Activated CD4-positive, CD25-positive, alpha-beta regulatory T cell treated with anti-CD3 and anti-CD28 coated beads, Interleukin-2, amount 50 U/mL, for 72 hours (primary cell): ENCODE measurements at places on chromosomes 7 and 10.

GRCh38 chr10:32151871-32152270 lies 95.6 kb upstream of the KIF5B start:
- no peak for DNase-seq

- DNase-seq, result no peak
Measured at GRCh38 chr7:134450294-134451000, 8.5 kb downstream of the AKR1B1 start.

DNA sequence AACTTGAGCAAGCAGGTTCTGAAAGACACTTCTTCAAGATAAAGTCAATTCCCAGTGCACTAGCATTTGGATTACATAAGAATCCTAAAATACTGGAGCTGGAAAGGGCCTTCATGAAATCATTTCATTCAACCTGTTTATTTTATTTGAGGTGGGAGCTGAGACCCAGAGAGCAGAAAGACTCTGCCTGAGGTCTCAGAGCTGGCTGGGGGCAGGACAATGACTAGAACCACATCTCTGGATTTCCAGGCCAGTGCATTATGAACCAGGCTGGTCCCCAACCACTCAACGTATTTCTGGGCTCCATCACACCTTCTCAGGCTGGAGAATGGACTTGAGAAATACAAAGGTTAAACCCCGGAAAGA lies 8.4 kb downstream of the ANXA11 start:
- DNase-seq, result no peak

GRCh38 chr10:87763086-87763861 lies 54.8 kb downstream of the ATAD1 start:
- DNase-seq, result no peak

- no peak for DNase-seq
Measured at GRCh38 chr7:94418851-94419250, 24.2 kb downstream of the COL1A2 start.

DNA sequence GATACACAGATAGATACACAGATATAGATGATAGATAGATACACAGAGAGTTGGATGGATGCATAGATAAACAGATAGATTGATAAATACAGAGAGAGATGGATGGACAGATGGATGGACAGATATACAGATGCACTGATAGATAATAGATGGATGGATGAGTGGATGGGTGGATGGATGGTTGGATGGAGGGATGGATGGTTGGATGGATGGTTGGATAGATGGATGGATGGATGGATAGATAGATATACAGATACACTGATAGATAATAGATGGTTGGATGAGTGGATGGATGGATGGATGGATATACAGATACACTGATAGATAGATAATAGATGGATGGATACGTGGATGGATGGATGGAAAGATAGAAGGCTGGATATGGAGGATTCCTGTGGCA lies 290.0 kb upstream of the SHH start:
- no peak for DNase-seq

DNA sequence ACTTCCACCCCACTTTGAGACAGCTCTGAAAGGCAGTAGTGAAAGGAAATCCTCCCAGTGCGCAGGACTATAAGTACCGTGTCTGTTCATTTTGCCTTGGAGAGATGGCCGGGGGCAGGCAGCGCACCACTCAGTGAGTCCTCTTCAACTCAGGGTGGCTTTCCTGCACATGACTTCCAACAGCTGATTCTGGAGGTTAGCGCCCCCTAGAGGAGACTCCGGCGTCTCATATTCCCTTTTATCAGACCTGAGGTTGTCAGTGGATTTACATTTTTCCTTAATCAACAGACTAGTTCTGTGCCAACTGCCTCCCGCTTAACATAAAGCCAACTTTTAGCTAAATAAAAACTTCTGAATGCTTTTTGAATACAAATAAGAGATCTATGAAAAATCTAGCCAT lies 101.0 kb downstream of the HERPUD2 start:
- peak; percentile 32 for DNase-seq

DNA sequence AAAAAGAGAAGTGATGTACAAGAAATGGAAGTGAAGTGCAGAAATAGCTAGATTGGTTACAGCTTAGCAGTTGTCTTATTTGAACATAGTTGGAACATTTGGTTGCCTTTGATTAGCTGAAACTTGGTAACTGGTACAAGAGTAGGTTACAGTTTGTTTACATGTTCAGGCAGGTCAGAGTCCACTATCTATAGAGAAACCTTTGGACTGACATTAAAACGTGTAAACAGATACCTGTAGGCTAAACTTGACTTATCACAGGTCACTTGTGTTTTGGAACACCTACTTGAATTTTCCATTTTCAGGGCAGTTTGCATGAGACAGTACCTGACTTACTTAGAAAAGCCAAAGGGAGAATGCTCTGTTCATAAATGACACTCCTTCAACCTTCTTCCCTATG lies 28.5 kb upstream of the CYP2C8 start:
- DNase-seq, result no peak

GRCh38 chr7:70645876-70646351 lies 486.0 kb upstream of the GALNT17 start:
- DNase-seq, result no peak

GRCh38 chr7:156038345-156038744 lies 226.1 kb upstream of the SHH start:
- no peak for DNase-seq

GRCh38 chr10:89248990-89249389 lies 2.6 kb downstream of the LIPA start:
- DNase-seq, result no peak

- no peak for DNase-seq
Measured at GRCh38 chr7:98137826-98138151, 31.1 kb downstream of the LMTK2 start.

DNA sequence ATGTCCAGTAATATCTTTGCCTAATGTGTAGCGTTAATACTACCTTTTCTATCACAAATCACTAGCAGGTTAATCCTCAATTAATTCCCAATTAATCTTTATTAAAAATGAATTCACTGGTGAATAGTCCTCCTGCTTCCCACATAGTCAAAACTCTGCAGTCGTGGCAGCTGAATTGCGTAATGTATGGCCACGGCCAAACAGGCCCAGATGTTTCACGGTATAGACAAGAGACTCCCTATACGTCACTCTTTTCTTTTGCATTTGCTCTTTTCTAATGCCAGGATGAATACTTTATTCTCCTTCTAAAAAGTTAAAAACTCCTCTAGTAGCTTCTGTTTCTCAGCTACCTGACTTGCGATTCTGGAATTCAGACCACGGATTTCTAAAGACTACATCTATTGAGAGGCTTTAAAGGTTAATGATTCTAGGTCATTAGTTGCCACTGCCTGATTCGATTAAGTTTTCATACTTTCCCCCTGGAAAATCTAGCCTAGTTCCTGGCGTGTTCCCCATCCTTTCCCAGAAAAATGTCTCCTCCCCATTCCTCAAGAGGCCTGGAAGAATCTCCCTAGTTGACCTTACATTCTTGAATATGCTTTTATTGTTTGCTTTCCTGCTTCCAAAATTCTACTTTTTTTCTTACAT lies 16.9 kb downstream of the MEOX2 start:
- no peak for DNase-seq

DNA sequence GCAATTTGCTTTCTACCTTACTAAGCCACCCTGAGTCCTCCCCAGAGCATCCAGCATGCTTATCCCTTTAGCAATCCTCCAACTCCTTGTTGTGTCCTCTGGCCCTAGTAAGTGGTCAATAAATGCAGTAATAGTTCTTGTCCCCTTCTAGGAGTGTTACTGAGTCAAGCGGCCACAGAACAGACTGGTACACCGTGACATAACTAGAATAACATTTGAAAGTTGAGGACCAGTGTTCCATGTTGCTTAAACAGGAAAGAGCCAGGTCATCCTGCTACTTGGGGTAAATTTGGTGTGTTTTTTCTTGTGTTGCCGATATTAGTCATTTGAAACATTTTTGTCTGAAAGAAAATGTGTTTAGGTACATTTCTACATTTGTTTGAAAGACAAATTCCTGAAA lies 4.8 kb upstream of the CDK6 start:
- DNase-seq, result no peak

- no peak for DNase-seq
Measured at GRCh38 chr10:11827006-11827405, 3.9 kb downstream of the PROSER2 start.
